ENCODE measurements at places on chromosomes 7 and 10.

DNA sequence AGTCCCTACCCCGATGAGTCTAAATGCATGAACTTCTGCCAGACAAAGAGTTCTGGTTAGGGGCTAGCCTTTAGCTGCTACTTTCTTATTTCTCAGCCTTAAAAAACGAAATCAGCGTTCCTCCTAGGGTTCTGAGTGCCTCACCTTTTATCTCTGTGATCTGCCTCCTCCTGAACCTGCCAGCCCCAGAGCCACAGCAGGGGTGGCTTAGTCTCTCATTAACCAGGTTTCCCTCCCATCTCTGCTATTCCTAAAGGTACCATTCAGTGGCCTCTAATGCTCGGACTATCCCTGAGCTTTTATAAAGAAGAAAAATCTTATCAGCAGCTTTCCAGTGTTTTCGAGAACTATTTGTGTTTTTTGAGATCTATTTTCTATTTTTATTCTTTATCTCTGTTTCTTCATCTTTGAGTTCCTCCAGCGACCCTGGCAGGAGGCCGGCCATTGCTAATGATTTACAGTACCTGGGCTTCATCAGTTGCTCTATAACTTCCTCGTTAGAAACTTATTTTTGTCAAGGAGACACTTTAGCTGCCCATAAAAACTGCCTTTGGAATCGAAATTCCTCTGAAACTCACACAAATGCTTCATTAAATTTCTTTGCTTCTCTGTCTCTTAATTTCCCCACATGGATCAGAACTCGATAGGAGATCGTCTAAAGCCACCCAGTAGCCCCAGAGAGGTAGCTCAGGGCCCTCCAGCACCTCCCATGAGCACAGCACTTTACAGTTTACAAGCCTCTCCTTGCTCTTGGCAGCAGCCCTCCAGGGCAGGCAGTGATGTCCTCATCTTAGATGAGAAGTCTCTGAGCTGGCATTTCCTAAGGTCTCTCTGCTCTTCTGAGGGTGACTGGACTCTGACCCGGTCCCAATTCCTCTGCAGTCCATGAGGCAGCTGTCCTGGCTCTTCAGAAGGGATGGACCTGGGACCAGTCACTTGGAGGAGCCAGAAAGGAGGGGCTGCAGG lies 149.1 kb downstream of the EBF3 start:
- DNase-seq: no peak

DNA sequence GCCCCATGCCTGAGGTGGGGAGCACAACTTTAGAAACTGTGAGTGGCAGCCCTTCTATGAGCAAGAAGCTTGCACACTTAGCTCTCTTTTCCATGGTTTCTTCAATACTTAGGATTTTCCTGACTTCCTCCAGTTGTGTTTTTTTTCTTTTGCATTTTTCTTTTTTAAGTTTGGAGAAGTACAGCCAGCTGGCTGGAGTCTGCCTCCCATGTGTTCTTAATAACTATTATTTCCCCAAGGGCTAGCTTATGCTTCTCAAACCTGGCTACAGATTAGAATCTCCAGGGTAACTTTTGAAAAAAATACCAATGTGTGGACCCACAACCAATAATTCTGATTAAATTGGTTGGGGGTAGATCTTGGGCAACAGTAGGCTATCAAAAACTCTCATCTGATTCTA lies 37.4 kb upstream of the MEOX2 start:
- DNase-seq: no peak

- no peak for DNase-seq
These were observed 122.5 kb upstream of the PITRM1 start for GRCh38 chr10:3294919-3295581.

GRCh38 chr7:120053390-120053961 lies 219.5 kb upstream of the KCND2 start:
- no peak for DNase-seq

- no peak for DNase-seq
These were observed 271.0 kb downstream of the MTERF1 start for GRCh38 chr7:91609525-91609924.

DNA sequence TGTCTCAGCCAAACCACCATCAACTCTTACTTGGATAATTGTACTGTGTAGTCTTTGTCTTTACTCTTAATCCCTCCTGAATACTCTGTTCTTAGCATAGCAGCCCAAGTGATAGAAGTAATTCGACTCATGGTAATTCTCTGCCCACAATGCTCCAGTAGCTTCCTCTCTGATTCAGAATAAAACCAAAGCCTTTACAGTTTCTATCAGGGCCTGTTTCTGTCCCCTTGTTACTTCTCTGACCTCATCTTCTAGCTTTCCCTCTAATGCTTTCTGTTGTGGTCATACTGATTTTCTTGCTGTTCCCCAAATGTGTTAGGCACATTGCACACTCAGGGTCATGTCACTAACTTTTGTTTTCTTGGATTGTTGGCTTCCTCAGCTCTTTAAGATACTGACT lies 8.0 kb downstream of the ZNF518A start:
- no peak for DNase-seq

DNA sequence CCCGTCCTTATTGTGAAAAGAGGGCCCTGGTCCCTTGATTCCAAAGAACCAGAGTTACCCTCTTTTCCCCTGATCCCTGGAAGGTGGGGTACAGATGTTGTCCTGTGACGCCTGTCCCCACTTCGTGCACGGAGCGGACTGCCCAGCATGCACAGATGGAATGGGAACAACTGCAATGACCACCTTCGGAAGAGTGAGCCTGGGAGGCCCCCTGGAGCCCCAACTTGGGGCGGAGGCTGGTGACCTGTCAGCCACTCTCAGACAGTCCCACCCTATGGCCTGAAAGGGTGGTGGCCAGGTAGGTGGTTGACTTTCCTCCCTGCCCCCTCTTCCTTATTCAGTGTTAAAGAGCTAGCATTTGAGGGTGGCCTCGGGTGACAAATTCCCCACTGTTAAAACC lies 196.6 kb upstream of the GALNT17 start:
- no peak for DNase-seq

GRCh38 chr7:143896667-143897066 lies 5.3 kb downstream of the TCAF1 start:
- DNase-seq: no peak

DNA sequence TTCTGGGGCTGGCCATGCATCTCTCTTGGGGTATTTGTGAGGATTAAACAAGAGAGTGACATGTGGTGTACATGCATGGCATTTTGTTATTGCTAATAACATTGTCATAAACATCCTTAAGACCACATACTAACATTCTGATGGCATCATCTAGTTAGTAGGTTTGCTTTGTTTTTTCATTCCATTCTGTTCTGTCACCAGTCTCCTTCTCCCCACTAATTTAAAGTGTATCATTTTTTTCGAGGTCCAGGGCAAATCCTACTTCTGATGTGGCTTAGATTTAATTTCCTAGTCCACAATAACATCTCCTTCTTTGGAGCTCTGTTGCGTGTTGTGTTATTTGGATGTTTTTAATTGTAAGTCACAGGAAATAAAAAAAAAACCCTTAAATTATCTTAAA lies 248.1 kb downstream of the LRMDA start:
- no peak for DNase-seq

GRCh38 chr7:108294595-108294994 lies 161.6 kb downstream of the NRCAM start:
- no peak for DNase-seq

All from NCI-H510A treated with DMSO at 0.1 percent for 48 hours (cell line).